ENCODE measurements at places on chromosomes 12 and 14. TPM values are rescaled to one million over a fixed set of nuclear protein-coding genes. Genes with fewer than 3 reads are reported as not detected.

GLS2 gene
- 2.6 TPM for total RNA-seq

KRT77 gene
- not detected for total RNA-seq

NELL2 gene
- 16.4 TPM for total RNA-seq

DNA sequence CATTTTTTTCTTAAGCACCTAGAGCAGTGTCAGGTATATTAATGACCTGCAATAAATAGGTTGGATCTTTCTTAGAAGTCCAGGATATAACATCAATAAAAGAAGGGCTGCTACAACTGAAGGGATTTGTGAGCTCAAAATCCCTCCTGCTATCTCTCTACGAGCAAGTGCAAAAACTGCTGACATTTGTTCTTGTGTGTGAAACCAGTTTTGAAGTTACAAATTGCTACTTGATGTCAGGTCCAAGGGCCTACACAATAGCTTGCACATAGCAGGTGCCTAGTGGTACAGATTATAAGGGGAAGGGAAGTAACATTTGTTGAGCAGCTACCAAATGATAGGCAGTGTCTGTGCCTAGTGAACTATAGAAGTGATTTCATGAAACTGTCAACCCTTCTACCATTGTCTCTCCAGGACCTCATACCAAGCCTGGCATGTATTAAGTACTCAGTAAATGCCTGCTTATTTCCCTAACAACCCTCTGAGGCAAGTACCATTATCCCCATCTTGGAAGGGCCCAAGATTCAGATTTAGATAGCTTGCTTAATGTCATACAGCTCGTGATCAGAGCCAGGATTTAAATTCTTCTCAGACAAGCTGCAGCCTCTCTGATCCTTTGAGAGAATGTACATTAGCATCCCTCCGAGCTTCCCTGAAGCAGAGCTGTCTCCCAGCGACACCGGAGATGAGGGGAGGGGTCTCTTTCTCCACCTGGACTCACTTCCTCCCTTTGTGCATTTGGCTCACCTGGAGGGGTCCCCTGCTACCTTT is 300.3 kb downstream of the ZFP36L1 start:
- no peak for DNase-seq

DNA sequence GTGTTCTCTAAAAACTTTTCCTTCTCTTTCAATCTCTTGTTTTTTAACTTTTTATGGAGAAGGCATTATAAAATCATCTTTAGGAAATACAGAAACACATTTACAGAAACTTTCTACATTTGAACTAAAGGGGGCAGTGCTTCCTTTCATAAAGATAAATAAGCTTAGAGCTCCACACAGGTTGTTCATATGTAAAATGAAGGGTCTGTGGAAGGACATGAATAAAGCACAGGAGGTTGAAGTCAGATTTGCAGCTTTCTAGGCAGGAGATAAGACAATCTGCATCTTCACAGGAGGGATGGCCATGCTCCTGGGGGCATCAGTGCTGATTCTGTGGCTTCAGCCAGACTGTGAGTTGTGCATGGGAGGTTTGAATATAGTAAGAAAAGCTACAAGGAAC is 426.0 kb downstream of the DAD1 start:
- DNase-seq: no peak

- DNase-seq: no peak
Measured at GRCh38 chr14:56199095-56199981, 81.1 kb downstream of the PELI2 start.

DNA sequence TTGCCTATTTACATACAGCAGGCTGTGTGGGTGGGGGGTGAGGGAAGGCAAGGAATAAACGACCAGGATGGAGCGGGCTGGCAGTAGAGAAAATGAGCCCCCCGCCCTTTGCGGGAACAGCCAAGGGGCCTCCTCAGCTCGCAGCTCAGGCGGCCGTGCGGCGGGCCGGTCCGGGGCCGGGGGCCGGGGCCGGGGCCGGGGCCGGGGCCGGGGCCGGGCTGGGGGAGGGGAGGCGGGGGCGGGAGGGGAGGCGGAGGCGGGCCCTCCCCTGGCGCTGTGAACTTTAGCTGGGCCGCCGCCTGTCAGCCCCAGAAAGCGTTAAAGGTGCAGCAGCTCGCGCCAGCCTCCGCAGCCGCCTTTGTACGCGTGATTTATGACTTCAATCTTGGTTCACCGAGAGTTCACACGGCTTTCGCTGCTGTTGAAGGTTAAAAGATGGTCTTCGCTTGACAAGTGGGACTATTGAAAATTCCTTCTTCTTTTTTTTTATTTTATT is 28.8 kb downstream of the HOXC4 start:
- peak; percentile 11 for DNase-seq

DNA sequence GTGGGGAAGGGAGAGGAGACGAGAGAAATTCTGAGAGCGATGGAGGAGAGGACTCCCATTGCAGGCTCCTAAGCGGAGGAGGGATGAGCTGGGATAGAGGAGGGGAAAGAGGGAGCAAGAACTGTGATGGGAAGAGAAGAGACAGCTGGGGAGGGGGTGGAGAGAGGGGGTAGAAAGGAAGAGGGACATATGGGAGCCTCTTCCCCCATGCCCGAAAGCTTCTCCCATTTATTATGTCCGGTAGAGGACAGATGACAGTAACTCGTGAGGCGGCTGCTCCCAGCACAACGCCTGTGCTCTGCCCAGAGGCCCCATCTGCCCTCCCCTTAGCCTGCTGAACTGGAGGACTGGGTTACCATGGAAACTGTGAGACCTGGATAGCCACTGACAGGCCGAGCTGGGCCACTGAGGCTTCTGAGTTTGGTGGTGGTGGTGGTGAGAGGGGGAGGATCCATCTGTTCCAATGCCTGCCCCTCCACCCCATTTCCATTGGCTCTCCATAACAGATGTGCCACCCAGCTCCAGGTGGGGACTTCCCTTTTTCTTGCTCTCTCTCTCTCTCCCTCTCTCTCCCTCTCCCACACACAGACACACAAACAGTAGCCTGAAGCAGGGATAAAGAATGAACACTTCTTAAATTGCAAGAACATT is 8.3 kb downstream of the CPNE6 start:
- no peak for DNase-seq

GRCh38 chr12:116318576-116319232 is 41.2 kb upstream of the MED13L start:
- DNase-seq: no peak

DNA sequence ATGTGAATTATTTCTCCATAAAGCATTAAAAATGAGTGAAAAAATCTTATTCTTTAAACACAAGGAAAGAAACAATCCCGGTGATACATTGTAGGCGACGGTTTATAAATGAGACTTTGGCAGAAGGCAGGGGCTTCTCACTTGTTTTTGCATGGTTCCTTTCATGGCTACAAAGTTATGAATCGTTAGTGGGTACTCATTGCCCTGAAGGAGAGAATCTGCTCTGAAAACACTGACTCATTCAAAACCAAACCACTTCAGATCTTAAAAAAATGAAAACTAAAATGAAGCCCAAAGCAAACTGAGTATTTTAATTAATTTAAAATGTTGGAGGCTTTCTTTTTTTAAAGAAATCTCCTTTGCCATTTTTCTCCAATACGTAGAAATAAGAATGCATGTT is 41.4 kb upstream of the AMIGO2 start:
- DNase-seq: no peak

DNA sequence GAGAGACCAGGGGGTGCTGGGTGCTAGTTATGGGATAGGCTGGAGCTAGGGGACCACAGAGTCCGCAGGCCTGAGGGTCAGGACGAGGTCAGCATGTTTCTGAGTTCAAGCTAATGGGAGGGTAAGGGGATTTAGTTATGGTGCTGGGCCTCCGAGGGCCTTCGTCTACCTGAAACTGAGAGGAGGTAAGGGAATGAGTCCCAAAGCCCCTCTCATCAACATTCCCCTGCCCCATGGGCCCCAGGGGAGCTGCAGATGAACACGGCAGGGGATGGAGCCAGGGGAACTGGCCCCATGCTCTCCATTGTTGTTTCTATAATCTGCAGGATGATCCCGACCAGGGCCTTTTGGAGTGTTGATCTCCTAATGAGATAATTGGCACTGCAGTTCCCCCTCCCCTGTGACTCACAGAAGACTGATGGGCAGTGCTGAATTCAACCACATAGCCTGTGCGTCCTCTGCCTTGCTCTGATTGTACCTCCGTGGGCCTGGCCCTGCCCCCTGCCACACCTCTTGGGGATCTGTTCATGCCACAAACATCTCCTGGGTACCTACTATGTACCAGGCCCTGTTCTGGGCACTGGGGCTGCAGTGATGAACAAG is 21.4 kb downstream of the FAIM2 start:
- no peak for DNase-seq

DNA sequence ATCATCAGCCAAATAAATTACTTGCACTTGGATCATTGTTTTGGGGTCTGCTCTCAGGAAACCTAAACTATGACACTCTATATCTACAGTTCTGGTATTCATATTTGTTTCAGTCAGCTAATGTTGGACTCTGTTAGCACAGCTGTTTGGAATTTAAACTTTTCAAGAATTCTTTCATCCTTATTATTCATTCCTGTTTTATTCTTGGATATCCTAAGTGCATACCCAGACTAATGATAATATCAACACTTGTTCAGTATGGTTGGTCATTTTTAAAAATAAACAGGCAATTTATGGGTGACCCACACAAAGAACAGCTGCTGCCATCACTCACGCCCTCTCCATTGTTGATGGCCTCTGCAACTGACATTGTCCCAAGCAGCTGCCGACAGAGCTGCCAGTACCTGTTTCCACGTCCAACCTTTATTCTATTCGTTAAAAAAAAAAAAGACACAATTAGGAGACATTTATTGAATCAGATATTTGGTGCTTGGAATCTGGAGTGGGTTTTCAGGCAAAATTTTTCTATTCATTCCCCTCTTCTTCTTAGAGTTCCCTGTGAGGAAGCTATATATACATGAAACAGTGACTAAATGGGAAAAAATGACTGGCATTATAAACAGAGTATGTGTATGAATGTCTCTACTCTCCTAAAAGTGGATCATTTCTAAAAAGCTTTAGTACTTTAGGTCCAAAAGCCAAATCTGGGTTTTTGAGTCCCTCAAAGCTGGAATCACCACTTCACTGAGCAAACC is 252.1 kb upstream of the NAV3 start:
- DNase-seq: no peak

DNA sequence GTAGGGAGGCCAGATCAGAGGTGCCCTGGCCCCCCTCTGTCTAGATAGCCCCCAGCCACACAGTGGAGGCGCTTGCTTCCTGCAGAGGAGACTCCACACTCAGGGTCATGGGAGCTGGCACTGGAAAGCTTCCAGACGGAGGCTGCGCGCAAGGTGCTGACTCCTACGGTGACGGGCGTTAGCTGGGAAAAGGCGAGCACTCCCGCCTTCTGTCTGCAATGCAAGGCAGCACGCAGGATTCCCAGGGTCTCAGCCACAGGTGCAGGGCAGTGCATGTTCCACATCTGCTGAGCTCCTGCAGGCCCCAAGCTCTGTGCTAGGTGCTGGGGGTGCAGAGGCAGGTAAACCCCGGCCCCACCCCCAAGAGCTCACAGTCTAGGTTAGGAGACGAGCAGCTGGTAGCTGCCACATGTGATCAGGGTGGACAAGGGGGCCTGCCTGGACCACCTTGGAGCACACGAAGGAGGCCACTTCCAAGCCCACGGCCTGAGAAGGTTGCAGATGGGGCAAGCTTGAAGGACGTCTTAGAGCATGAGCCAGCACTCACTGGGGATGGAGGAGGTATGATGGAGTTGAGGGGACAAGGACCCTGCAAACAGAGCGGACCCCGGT is 310.9 kb upstream of the DIO3 start:
- no peak for DNase-seq

GRCh38 chr12:6958609-6959057 is 7.5 kb downstream of the PTPN6 start:
- no peak for DNase-seq
